ENCODE measurements at places on chromosomes 3 and 15.

- no peak for DNase-seq
These were observed 42.7 kb downstream of the THBS1 start for GRCh38 chr15:39623529-39623931.

DNA sequence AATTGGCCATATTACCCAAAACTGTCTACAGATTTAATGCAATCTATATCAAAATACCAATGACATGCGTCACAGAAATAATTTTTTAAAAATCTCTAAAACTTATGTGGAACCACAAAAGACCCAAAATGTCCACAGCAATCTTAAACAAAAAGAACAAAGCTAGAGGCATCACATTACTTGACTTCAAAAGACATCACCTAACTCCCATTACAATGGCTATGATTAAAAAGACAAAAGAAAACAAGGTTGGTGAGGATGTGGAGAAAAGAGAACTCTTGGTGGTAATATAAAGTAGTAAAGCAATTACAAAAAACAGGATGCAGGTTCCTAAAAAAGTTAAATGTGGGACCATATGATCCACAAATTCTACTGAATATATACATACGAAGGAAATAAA, 187.6 kb upstream of the CNTN6 start:
- no peak for DNase-seq

DNA sequence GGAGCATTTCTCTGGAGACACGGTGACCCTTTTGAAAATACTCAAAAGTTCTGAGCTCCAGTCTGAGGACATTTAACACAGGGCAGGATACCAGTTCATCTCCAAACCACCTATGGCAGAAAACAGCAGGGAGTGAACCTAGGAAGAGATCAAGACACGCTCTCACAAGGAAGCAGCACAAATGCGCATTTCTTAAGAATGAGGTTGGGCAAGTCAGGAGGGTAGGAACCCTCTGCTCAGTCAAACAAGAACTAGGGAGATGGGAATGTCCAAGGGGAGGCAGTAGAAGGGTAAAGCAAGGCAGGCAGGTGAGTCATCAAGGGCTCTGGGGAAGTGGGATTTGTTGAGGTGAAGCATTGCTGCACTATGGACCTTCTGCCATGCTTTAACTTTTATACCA, 60.3 kb upstream of the PSMD6 start:
- DNase-seq: no peak

- no peak for DNase-seq
These were observed 387.8 kb downstream of the TUSC7 start for GRCh38 chr3:117097351-117097750.

DNA sequence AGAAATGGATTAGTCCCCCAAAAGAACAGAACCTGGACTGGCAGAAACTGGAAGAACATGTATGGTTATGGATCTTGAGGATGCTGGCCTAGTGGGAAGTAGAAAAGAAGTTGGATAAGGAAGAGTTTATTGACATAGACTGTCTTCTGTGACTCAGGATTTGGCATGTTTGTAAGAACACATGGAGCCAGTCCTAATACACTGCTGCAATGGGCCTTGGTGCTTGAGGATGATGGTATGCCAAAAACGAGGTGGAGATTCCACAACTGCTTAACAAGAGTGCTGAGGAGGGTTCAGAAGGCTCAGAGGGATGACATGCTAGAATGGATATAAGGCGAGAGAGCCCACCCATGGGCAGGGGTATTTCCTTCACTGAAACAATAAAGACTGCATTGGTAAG, 22.4 kb downstream of the LZTFL1 start:
- DNase-seq: no peak

- DNase-seq: peak; percentile 77
These were observed 23.0 kb upstream of the COPG1 start for GRCh38 chr3:129226374-129226773.

DNA sequence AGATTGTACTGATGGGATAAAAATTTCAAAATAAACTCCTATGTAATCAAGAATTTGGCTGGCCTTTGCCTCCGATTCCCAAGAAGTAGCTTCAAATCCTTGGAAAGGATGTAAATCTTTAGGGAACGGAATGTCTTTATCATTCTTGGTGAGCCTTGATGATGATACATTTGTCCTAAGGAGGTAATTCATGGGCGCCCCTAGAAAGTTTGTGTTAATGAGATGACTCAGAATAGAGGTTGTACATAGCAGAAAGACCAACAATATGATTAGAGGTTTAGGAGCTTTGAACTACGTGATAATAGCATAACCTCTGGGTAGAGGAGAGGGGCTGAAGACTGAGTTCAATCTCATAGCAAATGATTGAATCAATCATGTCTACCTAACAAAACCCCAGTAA, 248.6 kb upstream of the SLITRK3 start:
- no peak for DNase-seq

DNA sequence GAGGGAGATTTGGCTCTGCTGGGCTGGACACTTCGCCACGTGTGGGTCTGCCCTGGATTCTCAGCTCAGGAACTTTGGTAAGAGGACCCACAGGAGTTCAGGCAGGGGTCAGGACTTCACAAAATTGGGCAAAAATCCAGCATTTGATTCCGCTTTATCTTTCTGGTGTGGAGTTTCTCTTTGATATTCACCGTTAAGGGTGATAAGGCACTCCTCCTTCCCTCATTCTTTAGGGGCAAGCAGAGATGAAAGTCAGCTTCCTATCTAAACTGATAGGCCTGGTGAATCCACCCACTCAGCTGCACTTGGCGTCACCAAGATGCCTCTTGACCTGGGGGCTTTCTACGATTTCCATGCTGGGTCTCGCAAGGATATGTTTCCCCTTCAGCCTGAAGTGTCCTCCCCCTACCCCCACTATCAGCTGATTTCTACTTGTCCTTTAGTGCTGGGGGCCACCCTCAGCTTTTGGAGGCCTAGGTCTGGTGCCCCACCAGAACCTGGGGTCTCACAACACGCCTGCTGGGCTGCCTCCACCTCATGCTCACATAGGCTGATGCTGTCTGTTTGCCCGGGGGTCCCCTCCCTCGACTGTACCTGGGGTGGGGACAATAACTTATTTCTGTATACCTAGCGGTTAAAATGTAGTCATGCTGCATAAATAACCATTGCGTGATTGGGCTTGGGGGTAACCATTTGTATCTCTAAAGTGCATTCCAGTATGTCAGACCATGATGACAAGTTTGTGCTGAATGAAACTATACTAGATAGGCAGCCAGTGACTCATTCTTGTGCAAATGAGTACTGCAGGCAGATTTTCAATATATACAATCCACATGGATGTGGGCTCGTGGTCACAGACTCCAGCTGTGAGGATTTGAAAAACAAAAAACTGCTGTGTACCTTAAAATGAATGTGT, 248.3 kb downstream of the ADAMTS17 start:
- DNase-seq: no peak

DNA sequence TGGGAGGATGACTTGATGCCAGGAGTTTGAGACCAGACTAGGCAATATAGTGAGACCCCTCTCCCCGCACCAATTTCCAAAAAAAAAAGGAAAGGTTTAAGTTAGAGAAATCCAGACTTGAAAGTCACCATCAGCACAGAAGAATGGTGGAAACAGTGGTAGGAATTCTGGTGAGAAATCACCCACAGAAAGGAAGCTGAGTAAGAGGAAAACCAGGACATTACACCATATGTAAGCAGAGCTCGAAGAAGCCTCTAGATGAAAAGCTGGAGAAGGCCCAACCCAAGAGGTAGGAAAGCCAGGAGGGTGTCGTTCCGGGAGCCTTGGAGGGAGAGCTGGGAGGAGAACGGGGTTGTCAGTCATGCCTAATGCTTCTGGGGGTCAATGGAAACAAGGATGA, 40.5 kb downstream of the RASGRP1 start:
- DNase-seq: no peak

- DNase-seq: no peak
These were observed 171.0 kb upstream of the NANOGP8 start for GRCh38 chr15:35256141-35256540.

- DNase-seq: no peak
These were observed 120.2 kb downstream of the NEDD4 start for GRCh38 chr15:55873024-55873720.

DNA sequence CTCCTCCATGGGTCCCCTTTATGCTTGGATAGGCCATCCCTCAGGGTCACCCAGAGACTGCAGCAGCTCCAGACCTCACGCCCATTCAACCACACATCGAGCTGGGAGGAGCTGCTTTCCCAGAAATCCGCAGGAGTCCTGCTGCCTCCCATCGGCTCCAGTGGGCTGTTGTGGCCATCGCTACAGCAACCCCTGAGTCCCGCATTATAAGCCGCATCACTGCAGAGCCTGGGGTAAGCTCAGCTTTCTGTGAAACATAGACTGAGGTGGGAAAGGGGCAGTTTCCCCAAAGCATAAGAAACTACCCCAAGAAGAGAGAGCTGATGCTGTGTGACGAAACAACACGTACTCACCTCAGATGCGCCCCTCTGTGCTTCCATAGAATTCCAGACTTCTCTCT, 35.7 kb downstream of the MRPL46 start:
- DNase-seq: no peak

GRCh38 chr15:52179278-52180195, 11.7 kb downstream of the GNB5 start:
- peak; percentile 56 for DNase-seq

DNA sequence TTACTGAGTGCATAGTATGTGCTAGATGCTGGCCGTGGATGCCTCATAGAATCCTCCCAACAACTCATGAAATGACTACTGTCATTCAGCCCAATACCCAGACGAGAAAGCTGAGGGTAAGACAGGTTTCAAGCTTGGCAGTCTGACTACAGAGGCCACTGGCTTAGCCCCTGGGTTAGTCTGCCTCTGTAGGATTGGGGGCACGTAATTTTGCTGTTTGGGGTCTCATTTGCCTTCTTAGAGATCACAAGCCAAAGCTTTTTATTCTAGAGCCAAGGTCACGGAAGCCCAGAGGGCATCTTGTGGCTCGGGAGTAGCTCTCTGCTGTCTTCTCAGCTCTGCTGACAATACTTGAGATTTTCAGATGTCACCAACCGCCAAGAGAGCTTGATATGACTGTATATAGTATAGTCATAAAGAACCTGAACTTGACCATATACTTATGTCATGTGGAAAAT, 1.0 kb upstream of the CCR5 start:
- no peak for DNase-seq
